Left ventricle myocardium superior (tissue), 1 donor: ENCODE measurements at places on chromosomes 2 and 18.
A peak's percentile ranks its signal among the peaks of the same experiment; 100 is the strongest.

- DNase-seq = no peak
Observed at GRCh38 chr18:57054891-57055290, 92.0 kb upstream of the BOD1L2 start.

GRCh38 chr18:41075212-41075611 is 879.8 kb upstream of the PIK3C3 start:
- DNase-seq = no peak

- no peak for DNase-seq
Observed at GRCh38 chr2:238906936-238907716, 59.2 kb downstream of the TWIST2 start.

GRCh38 chr2:108786008-108786353 is 590 bp upstream of the CCDC138 start:
- no peak for DNase-seq

- no peak for DNase-seq
Observed at GRCh38 chr18:55405475-55405874, 182.5 kb downstream of the TCF4 start.

- peak; percentile 52 for DNase-seq
Observed at GRCh38 chr2:85661139-85661858, 6.7 kb downstream of the SFTPB start.

DNA sequence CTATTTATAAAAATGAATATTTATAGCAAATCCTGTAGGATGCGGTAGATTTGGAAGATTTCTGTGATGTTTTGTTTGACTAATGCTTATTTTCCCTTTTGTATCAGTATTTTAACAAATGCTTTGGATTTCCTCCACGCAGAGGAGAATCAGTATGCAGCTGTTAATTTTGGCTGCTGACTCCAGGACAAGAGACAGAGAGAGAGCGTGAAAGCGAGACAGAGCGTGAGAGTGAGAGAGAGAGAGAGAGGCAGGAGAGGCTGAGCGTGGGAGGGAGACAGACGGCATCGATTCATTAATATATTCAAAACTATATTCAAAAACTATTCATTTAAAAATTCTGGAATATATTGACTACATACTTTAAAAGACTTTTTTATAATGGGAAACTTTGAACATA is 62.5 kb downstream of the RRM2 start:
- DNase-seq = no peak

- no peak for DNase-seq
Observed at GRCh38 chr18:42365591-42365990, 410.6 kb downstream of the PIK3C3 start.

GRCh38 chr18:41391616-41392595 is 563.1 kb upstream of the PIK3C3 start:
- peak; percentile 41 for DNase-seq

- no peak for DNase-seq
Observed at GRCh38 chr2:69780921-69781320, 39.0 kb downstream of the ANXA4 start.

- DNase-seq = no peak
Observed at GRCh38 chr18:12497839-12498238, 90.1 kb downstream of the PRELID3A start.

DNA sequence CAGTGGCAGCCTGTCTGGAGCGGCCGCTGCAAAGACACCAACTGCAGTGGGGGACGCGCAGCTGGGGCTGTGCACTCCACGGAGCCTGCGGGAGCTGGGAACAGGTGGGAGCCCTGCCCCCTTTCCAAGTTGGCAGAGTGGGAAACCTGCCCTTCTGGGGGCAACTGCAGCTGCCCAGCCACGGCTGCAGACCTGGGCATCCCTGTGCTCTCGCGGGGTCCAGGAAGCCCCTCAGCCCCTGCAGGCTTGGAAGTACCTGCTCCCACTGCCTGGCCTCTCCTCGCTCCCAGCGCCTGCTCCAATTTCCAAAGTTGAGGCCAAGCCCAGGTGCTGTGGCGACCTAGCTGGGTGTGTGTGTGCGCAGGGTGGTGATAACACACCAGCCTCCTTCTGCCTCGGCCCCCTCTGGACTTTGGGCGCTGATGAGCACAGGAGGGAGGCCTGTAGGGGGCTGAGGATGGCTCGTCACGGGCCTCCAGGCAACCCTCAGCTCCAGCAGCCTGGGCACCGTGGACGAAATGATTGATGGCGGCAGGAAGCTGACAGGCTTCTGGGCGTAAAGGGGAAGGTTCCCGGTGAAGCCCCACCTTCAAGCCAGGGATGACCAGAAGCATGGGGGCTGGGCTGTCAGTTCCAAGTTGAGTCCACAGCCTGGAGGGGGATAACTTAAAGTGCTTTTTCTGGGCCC is 76.9 kb downstream of the PTPN4 start:
- no peak for DNase-seq

GRCh38 chr18:48582946-48583345 is 44.1 kb downstream of the CTIF start:
- DNase-seq = no peak

DNA sequence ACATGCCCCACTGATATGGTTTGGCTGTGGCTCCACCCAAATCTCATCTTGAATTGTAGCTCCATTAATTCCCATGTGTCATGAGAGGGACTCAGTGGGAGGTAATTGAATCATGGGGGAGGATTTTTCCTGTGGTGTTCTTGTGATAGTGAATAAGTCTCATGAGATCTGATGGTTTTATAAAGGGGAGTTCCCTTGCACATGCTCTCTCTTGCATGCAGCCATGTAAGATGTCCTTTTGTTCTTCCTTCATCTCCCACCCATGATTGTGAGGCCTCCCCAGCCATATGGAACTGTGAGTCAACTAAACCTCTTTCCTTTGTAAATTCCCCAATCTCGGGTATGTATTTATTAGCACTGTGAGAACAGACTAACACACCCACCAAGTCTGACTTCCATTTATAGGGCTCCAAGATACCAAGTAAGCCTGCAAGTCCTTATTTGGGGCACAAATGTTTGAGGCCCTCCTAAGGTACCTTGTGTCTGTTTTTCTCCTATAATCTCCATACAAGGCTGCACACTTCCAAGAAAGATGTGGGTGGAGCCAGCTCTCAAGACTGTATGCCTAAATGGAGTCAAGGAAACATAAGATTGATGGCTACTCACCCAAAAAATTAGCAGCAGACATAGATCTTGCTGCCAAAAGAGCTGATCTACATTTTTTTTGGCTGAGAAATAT is 364.7 kb downstream of the TXNL1 start:
- no peak for DNase-seq

- DNase-seq = peak; percentile 62
Observed at GRCh38 chr2:96527286-96528005, 9.1 kb upstream of the ARID5A start.

- no peak for DNase-seq
Observed at GRCh38 chr2:30708491-30709290, 98.6 kb downstream of the CAPN13 start.

DNA sequence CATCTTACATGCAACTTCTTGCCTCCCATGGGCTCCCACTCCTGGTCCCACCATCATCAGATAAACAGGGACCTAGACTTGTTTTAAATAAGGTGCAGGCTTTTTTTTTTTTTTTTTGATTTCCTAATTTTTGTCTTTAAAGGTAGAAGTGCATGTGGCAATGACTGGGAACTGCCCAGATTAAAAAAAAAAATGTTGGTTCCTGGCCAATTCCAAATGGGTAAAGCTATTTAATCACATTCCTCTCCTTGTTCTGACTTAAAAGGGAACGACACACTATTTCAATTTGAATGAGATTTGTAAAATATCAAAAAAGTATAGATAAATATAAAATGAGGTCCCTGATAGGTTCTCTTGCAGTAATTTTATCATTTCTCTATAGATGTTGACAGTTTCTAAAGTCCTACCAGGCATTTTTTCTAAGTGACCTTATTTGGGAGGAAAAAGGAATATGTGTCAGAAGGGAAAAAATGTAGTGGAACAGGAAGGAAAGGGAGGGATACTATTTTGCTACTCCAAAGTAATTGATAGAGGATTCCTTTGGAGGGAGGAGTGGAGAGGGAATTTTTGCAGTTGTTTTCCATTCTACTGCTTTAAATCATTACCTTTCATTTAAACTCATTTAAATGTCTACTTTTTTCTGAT is 43.3 kb downstream of the DDX1 start:
- DNase-seq = no peak

GRCh38 chr18:51010218-51010617 is 19.8 kb upstream of the SMAD4 start:
- no peak for DNase-seq

GRCh38 chr2:205975082-205975949 is 110.7 kb downstream of the INO80D start:
- no peak for DNase-seq
